ENCODE measurements at places on chromosomes 5 and 9.
A peak's percentile ranks its signal among the peaks of the same experiment; 100 is the strongest.

GRCh38 chr9:123225995-123226394 is 42.4 kb downstream of the STRBP start:
- DNase-seq = no peak

GRCh38 chr5:124352312-124352711 is 394.1 kb downstream of the ZNF608 start:
- no peak for DNase-seq

DNA sequence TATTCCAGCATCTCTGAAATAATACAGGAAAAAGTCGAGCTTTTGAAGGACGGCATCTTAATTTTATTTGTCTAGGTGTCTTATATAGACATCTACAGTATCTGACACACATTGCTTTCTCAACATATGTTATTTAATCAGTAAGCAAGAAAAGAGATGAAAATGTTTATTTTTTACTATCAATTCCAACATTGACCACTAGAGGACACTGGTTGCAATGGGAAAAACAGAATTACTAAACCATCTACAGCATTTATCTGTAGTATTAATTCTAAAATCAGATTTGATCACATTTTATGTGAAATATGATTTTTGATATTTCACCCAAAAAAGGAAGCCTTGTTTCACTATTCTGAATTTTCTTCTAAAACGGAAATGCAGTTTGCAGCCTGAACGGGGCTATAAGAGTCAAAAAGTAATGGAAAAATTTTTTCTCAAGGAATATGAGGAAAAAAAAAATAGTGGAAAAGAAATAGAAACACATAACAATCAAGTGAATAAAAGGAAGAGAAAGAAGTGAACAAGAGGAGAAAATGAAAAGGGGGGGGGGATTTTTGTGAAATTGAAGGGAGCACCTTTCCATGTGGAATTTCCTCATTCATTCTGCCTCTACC is 98.6 kb downstream of the OSTF1 start:
- DNase-seq = no peak

- DNase-seq = no peak
Measured at GRCh38 chr9:92737611-92738299, 26.9 kb downstream of the BICD2 start.

DNA sequence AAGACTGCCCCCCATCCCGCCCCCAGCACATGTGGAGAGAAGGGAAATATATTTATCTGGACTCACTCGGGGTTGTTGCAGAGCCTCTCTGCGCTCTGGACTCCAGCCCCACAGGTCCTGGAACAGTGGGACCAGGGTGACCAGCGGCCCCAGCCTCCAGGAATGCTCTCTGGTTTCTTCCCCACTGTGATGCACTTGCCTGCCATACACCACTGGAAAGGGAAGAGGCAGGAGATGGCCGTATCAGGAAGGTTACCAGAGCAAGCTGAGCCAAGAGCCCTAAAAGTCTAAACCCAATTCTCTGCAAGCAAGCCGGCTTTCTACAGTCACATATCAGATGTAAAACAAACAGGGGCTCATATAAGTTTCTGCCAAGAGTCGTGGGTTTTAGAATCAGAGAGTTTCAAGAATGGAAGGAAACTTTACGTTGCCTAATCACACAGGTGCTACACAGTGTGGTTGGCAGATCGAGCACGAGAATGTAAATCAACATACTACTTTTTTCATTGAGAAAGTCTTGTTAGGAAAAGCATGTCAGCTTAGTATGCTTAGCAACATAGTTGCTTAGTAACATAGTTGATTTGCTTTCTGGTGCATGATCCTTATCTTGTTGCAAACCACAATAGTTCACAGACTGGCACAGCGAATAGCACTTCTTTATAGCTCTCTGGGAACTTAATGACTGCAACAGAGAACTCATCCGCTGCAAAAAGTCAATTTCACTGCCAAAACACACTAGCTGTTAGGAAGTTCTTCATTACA is 201.2 kb downstream of the TARS1 start:
- no peak for DNase-seq

GRCh38 chr9:130193531-130194377 is 21.6 kb downstream of the NCS1 start:
- DNase-seq = peak; percentile 43

- DNase-seq = peak; percentile 2
Measured at GRCh38 chr9:135210676-135211523, 123.4 kb downstream of the OLFM1 start.

- no peak for DNase-seq
Measured at GRCh38 chr5:118832974-118833373, 155.4 kb downstream of the DTWD2 start.

DNA sequence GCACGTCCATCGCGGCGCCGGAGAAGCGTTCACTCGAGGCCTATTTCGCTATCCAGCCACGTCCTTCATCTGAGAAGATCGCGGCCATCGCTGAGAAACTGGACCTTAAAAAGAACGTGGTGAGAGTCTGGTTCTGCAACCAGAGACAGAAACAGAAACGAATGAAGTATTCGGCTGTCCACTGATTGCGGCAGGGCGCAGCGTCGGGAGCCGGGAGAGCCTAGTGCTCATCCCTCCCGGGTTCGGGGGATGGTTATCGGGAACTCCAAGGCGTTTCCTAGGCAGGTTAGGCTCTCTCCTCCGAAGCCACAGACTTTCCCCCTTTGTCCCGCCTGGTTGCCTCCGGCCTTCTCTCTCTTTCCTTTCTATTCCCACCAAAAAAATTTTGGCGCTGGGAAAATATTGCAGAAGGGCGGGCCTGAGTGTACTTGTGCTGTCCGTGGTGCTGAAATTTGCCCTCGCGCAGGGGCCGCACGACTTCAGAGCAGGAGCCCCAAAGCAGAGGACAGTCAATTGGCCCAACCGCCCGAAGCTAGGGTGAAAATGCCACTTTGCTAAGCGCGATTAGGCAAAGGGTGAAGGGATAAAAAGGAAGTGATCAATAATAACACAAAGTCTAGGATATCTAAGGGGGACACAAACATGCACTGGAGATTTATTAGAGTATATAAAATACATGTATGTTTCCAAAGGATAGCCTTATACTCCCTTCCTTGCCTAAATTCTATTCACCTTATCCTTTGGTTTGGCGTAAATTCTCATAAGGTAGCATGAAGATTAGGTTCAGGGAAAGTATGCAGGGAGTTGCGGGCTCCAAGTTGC is 1.8 kb downstream of the POU4F3 start:
- DNase-seq = no peak

DNA sequence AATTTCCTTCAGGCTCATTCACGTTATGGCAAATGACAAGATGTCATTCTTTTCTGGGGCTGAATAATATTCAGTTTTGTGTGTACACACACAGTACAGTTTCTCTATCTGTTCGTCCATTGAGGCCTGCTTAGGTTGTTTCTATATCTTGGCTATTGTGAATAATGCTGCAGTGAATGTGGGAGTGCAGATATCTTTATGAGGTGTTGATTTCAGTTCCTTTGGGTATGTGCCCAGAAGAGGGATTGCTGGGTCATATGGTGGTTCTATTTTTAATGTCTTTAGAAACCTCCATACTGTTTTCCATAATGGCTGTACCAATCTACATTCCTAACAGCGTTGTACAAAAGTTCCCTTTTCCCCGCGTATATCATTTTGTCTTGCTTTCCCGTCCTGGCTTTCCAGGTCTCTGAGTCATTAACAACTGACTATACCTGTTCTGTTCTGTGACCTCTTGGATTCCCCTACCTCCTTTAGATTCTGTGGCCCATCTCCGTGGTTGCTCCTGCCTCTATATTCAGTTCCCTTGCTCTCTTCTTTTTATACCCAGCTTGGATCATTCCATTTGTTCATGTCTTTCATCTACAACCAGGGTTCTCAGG is 6.8 kb downstream of the SNX30 start:
- DNase-seq = no peak

GRCh38 chr5:58544195-58544594 is 38.7 kb upstream of the RAB3C start:
- DNase-seq = no peak

GRCh38 chr9:99112750-99113413 is 8.0 kb downstream of the TGFBR1 start:
- DNase-seq = no peak

DNA sequence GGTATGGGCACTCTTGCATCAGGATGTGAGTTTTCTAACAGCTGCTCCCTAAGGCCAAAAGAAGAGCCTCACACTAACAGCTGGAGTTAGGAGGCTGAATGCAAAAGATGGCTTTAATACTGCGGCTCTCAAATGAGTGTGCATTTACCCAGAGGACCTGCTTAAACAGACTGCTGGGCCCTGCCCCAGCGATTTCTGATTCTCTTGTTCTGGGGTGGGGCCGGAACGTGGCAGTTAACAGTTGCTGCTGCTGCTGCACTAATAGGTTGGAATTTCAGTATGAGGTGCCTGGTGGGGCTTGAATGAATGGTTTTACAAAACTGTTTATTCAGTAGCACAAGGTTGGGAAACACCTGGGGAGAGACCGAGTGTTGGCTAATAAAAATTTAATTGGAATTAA is 26.1 kb downstream of the HMGCR start:
- peak; percentile 27 for DNase-seq

GRCh38 chr9:113876151-113876992 is at the start of gene ZNF618:
ZNF618 (plus strand) TSS chr9:113876309; CDS start chr9:113876381, 72 bp downstream.
- DNase-seq = peak; percentile 64

GRCh38 chr5:124843596-124843899 is 97.1 kb upstream of the ZNF608 start:
- no peak for DNase-seq

DNA sequence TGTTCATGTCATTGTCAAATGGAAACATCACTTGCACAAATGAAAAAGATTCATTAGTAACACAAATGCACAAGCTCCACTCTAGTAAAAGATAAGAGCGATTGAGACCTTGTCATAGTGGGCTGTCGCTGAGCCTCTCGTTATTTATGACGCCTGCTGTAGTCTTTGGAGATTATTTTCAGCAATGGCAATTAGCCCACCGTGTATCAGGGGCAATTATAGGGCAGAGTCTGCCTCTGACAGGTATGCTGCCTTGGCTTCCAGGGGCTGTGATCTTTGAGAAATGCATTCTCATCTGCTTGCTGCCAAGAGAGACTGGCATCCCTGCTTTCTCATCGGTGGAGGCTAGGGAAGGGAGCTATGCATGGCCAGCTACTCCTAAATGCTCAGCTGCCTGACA is 426.8 kb upstream of the CLINT1 start:
- no peak for DNase-seq

GRCh38 chr5:158840193-158840592 is 259.5 kb downstream of the EBF1 start:
- no peak for DNase-seq

DNA sequence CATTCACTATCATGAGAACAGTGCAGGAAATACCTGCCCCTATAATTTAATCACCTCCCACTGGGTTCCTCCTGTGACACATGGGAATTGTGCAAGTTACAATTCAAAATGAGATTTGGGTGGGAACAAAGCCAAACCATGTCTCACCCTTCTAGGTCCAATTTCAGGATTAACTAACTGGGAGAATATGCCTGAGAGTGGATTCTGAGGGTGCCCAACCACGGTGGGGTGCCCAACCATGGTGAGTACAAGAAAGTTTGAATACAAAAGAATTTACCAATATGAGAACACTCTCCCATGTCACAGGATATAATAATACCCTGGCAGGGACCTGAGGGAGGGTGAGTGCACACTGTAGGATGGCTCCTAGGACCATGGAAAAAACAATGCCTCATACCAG is 17.2 kb upstream of the GDA start:
- no peak for DNase-seq

GRCh38 chr9:2955575-2955974 is 111.7 kb upstream of the PUM3 start:
- no peak for DNase-seq

DNA sequence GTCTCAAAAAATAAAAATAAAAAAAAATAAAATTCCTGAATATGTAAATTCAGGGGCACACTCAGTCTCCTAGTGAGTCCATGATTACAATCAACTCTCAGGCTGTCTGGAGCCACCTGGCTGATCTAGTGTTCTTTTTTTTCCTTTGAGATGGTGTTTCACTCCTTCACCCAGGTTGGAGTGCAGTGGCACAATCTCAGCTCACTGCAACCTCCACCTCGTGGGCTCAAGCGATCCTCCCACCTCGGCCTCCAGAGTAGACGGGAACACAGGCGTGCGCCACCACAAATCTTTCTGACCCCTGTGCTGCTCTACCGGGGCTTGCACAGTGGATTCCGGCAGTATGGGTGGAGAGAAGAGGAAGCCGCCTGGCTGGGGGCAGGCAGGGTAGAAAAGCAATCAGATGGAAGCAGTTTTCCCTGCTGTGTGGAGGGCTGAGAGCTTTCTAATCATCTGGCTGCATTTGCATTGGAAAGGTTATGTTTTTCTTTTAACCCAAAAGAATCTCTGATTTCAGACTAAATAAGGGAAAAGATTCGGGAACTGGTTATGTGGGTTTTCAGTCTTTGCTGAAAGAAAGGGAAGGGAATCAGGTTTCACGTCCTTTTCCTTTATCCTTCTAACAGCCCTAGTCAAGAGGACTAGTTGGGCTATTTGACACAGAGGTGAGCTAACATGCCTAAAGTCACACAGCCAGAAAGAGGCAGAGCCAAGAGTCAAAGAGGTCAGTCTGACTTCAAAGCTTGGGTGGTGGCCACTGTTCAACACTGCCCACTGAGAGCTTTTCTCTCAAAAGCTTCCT is 26.3 kb upstream of the CORO2A start:
- no peak for DNase-seq

GRCh38 chr5:74266836-74267235 is 373.7 kb downstream of the ENC1 start:
- DNase-seq = no peak

GRCh38 chr5:143284521-143284920 is 119.0 kb downstream of the NR3C1 start:
- DNase-seq = no peak

DNA sequence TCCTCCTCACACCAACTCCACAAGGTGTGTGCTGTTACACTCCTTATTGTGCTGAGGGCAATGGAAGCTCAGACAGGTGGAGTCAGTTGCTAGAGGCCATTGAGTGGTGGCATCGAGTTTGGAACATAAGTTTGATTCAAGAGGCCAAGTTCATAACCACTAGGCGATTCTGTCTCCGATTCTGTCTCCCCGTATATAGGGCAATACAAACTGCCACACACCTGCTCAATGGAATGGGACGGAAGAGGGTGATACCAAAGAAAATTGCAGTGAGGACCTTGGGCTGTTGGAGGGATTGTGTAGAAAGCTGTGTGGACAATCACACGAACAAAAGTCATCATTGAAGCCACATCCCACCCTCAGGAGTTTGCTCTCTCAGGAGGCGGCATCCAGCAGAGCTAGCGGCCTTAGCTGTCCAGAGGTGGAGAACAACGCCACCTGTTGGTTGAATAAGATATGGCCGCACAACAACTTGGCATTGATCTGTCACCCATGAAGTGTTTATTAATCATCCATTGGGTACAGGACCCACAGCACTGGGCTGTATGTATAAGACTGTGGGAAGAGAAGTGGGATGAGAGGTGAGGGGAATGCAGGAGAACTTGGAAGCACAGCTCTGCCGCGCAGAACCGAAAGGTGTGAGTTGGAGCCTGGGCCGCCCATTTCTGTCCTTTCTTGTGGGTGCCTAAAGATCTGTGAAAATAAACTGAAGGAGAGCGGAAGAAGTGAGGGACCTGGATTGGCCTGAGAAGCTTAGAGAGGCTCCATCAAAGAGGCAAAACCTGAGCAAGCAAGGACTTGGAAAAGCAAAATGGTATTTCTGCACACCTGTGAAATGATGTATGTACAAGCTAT is 16.1 kb upstream of the NEUROG1 start:
- peak; percentile 82 for DNase-seq
